ENCODE measurements at places on chromosomes 4 and X.

GRCh38 chr4:104444685-104445084 is 50.0 kb downstream of the CXXC4 start:
- DNase-seq: no peak

DNA sequence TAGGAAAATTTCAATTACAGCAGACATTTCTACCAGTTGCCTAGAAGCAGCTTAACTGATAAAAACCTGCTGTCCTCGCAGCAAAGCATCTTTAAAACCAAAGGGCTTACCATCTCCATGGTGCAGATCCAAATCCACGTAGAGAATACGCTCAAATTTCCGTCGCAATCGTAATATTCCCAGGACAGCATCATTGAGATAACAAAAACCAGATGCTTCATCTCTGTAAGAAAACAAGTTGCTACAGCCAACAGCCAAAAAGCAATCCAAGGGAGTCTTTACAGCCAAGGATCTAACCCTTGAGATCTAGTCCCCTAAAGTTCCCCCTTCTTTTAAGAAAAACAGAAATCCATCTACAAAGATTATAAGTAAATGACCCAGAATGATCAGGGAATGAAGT is 77.6 kb downstream of the HDAC8 start:
- no peak for DNase-seq

- DNase-seq: no peak
Observed at GRCh38 chr4:71283642-71284257, 55.1 kb upstream of the SLC4A4 start.

GRCh38 chr4:6198768-6199421 is 1.5 kb downstream of the JAKMIP1 start:
- no peak for DNase-seq

DNA sequence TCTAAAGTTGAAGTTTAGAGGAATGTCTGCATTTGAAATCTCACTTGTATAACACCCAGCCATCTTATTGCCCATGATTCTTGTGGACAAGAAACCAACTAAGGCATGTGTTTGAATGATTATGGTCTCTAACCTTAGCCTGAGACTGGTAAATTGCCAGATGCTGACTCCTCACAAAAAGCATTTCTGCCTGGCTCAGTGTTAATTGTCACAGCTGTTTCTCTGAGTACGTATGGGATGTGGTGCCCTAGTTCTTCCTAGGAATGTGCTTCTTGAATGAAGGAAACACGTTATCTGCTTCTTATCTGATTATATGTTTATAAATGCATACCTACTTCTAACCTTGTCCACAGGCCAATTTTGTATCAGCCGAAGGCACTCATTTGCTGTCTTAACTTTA is 63.1 kb upstream of the NDP start:
- DNase-seq: no peak

- DNase-seq: no peak
Observed at GRCh38 chr4:108060164-108060563, 70.5 kb downstream of the HADH start.
